ENCODE measurements at places on chromosomes 1 and 21.

DNA sequence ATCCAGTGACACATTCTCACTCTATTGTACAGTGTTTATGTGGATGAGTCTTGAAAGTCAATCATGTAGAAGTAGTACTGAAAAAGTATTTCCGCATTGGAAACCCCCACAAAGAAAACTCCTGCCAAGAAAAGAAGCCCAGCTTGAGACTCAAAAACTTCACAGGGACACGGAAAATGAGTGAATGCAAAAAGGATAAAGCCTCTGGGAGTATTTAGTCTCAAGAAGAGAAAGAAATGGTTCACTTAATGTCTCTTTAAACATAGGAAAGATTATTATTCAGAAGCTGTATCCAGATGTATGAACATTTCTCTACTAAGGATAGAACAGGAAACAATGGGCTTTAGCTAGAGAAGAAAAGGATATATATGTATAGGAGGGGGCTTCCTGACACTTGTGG is 304.5 kb downstream of the BARHL2 start:
- DNase-seq: no peak

DNA sequence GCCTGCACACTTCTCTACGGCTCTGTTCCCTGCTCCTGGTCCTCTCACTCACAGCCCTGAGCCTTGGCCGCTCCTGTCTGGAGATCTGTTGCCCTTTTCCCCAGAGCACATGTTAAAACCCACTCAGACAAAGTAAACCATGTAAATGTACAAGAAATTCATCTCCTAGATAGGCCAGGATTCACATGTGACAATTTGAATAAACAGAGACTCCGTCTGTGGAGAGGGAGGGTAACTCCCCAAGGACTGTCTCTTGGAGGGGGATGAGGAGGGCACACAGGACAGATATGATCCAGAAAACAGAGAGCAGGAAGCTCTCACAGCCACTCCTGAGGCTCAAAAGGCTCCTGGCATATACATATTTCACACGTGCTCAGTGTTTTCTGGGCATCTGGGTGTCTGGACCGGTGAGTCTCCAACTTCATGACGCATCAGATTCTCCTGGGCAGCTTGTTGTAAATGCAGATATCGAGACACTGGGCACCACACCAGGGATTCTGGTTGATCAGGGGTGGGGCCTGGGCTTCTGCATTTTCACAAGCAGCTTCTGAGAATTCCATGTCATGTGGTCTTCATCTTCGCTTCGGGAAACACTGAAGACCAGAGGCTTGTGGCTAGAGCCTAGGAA is 6.4 kb upstream of the KAZN start:
- no peak for DNase-seq

DNA sequence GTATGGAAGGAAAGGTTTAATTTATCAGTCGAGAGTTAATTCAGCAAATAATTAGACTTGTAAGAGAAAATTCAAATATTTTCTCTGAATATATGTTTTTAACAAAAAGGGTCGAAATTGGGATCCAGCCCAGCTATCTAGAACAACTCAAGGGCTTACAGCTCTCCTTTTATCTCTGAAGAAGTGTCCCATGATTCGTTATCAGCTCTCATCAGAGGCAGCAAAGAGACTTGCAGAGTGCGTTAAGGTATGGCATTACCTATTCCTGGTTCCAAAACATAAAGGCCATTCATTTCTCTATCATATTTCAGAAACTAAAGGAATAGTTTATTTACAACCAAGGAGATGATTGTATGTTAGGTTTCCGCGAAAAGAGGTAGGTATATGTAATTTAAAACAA is 9.4 kb downstream of the VPS45 start:
- DNase-seq: no peak

DNA sequence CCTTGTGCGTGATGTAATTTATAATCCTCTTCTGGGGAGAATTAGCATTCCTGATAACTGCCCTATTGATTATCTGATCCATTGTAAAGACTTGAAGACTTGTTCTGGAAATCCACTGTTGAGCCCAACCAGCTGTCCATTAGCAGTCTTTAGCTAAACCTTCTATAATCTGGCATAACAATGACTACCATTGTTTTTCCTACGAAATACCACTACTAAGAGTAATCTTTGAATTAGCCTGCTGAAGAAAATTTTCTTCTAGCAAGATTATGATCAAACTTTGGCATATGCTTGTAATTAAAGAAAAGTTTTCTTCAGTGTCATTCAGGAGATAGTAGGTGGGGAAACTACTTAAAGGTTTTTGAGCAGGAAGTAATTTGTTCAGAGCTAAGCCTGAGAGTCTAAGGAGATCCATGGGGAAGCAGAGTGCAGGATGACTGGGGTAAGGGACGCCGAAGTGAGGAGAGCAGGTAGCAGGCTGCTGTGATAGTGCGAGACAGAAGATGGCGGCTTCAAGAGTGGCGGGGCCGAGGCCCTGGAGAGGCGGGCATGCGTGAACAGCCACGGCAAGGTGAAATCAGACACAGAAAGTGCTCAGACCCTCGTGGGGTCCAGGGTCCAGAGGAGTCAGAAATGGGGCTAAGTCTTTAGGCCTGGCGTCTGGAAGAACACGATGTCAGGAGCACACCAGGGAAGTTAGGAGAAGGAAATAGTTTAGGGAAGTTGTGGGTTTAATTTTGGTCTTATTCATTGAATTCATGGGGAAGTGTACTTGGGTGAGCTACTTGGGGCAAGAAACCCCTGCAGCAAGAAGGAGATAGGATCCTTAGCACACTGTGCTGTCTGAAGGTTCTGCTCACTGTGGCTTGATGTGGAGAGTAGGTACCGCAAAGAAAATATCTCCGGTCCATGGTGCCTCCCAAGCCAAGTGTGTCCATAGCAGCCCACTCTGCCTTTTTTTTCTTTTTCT is 112.6 kb upstream of the ADAR start:
- DNase-seq: no peak

DNA sequence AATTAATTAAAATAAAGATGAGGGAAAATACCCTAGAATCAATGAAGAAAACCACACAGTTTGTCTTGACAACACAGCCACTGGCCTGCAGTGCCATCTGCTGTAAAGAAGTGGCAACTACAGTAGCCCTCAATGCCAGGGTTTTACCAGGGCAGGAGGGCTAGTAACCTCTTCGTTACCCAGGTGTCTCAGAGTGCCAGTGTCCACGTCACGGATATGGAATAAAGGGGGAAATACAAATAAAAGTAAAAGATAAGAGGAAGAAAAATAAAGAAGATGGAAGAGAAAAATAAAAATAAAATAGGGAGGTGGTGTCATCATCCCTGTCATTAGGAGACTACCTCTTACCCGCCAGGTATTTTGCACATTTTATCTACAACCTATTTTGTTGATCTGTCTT is 14.2 kb upstream of the SLC44A3 start:
- DNase-seq: no peak

DNA sequence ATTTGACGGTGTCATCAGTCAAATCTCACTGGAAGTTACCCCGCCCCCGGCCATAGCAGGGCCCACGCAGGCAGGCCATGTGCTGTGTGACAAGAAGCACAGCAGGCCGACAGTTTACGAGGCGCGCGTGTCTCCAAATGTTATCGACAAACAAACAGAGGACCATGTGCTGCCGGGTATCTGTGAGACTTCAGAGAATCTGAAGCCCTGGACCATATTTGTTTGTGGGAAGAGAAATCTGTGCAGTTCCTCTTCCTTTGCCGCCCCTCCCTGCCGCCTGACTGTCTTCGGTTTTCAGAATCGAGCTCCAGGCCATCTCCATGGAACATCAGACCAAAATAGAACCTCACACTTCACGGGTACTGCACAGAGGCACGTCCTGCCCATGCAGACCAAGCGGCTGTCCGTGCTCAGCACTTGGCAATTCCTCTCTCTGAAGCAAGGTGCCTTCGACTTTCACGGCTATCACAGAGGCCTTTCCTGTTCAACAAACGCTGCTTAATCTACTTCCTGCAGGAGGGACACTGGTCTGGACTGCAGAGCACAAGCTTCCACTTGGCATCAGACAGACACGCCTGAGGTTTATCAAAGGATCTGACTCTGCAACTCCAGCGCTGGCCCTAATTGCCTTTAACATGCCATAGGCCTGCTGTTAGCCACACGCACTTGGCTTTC is 135.7 kb upstream of the KRTAP19-8 start:
- no peak for DNase-seq

- DNase-seq: no peak
Measured at GRCh38 chr1:78176448-78176847, 130.7 kb downstream of the GIPC2 start.

DNA sequence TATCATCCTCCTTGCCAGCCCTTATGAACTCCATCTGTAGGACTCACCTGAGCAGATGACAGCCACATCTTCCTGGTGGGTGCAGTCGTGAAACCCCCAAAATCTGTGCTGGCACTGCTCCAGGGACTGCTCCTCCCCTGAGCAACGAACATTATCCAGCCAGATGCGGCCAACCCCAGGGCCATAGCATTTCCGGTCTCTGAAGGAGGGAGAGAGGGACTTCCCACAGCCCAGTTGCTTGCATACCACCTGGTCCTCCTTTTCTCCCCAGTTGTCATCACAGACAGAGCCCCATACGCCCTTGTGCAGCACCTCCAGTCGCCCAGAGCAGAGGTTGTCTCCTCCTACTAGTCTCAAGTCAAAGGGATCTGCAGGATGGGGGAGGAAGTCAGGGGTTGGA is 8.5 kb downstream of the CD5L start:
- no peak for DNase-seq

DNA sequence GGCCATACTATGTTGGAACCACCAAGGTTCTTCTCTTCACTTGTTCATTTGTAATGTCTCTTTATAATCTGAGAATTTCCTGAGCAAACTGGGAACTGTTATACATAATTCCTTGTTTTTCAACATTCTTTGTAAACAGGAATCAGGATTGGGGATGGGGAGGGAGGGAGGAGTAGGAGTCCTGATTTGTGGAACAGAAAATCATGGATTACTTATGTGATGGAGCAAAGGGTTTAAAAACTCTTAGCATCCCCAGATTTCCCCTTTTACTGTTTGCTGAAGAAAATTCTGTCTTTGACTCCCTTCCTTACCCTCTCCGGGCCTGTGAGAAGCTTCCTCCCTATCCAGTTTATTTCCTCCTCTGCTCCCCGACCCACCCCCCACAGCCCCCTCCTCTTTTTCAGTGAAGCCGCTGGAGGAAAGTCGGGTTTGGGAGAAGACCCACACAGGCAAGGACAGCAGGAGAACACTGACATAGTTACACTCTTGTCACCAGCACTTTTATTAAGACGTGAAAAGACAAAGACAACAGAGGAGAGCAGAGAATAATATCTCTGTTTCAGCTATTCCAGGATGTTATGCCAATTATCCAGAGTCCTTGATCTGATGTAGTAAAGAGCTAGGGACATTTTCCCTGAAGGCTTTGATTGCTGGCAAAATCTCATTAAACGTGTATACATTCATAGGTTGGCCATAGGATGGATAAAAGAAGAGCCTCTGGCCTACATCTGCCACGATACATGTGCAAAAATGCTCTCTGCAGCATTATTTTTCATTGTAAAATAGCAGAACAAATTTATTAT is 4.6 kb upstream of the NBPF1 start:
- DNase-seq: no peak

- DNase-seq: no peak
Measured at GRCh38 chr1:3156936-3157335, 87.9 kb downstream of the PRDM16 start.

GRCh38 chr1:38585971-38586370 is 273.6 kb downstream of the RRAGC start:
- DNase-seq: no peak

Data from stimulated activated CD8-positive, alpha-beta memory T cell treated with anti-CD3 and anti-CD28 coated beads, Interleukin-2, amount 100 ng/mL, for 1 hour (primary cell).